ENCODE measurements at places on chromosomes 16 and 17.

- DNase-seq = no peak
Measured at GRCh38 chr17:13353590-13353989, 248.1 kb downstream of the HS3ST3A1 start.

GRCh38 chr16:58034774-58035173 is 9.2 kb downstream of the MMP15 start:
- no peak for DNase-seq

DNA sequence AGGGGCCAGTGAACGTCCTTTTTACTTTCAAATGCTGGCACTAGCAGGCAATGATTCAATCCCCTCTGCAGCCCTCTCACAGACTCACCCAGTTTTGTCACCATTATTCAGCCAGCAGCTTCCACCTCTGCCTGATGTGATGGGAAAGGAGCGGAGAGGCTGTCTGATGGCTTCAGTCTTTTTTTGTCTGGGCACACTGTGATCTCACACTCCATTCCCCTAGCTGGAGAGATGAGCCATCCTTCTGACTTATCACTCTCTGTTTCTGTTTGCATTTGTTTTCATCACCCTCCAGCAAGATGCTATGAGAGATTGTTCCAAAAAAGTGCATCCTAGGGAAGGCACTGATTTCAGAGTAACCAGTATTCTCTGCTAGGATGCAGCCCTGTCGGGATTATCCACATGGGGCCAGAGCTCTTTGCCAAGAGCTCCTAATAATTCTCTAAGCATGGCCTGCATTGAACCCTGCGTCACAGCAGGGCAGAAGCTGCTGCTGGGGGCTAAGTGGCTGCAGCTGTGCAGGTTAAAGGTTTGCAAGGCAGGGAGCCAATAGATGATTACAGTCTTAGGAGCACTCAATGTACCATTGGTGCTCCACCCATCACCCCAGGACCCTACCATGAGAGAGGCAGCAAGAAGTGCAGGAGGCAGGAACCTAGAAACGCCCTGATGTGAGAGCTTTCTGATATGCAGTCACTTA is 236.1 kb upstream of the C16orf82 start:
- no peak for DNase-seq

- DNase-seq = no peak
Measured at GRCh38 chr17:37389160-37389559, 13.4 kb downstream of the C17orf78 start.

DNA sequence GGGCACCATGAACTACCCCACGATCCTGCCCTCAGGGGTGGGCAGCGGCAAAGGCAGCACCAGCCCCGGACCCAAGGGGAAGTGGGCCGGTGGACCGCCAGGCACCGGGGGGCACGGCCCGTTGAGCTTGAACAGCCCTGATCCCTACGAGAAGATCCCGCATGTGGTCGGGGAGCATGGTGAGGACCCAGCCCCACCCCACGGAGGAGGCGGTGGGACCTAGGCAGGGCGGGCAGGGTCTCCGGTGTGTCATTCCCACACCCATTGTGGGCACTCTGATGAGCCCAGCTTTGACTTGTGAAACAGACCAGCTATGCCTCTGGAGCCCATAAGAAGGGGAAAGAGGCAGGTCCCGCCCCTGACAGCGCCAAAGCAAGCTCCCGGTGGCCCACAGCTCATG is 22.8 kb downstream of the TPSG1 start:
- DNase-seq = no peak

- no peak for DNase-seq
Measured at GRCh38 chr16:82685526-82685925, 58.8 kb downstream of the CDH13 start.

DNA sequence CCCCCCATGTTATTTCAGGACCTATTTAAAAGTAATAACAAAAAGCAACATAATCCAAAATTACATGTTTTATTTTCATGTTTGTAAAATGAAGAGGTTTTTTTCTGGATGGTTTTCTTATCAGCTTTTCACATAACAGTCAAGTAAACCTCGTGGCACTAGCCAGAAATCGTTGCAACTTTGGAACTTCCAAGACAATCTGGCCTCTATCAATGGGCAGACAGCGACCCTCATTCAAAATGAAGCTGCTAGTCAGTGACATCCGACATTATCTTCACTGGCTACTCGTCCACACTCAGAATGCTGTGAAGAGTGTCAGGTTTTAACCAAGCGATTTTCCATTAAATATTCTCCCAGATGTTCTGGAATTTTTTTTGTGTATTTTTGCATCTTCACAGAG is 22.7 kb downstream of the ZNF652 start:
- DNase-seq = no peak

DNA sequence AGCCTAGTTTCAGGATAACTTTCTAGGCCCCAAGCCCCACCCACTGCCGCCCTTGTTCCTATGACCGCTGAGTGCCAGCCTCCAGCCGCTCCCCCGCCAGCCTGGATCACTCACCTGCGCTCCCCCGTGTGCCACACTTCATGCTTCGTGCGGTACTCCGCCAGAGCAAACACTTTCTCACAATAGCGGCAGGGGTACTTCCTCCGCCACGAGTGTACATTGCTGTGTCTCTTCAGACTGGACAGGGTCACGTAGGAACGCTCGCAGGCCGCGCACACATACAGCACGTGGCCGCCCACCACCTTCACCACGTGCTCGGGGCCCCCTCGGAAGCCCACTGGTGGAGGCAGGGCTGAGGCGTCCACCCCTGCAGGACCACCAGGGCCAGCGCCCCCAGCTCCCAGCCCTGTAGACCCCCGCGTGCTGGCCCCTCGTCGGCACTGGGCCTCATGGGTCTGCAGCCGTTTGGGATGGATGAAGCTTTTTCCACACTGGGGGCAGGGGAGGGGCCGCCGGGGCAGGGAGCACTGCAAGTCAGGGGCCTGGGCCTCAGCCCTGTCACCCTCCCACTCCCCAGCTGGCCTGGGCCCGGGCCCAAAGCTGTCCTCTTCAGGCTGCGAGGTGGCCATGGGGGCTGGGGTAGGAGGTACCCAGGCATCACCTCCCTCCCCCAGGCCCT is 13.7 kb downstream of the ZBTB4 start:
- no peak for DNase-seq

DNA sequence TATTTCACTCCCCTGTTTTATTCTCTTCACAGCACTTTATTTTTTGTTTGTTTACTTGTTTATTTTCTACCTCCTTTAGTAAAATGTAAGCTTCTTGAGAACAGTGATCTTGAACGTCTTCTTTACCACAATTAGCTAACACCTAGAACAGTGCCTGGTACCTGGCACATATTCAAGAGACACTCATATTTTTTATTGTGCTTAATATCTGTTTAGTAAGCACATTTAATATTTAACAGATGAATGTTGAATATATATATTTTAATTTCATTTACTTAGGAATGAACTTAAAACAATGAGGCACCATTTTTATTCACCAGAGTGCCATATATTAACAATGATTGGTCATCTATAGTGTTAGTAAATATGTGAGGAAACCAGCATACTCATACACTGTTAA is 130.2 kb downstream of the STXBP4 start:
- no peak for DNase-seq

- DNase-seq = no peak
Measured at GRCh38 chr16:15951852-15952251, 2.4 kb downstream of the ABCC1 start.

GRCh38 chr17:56478836-56479447 is 114.6 kb upstream of the NOG start:
- no peak for DNase-seq

DNA sequence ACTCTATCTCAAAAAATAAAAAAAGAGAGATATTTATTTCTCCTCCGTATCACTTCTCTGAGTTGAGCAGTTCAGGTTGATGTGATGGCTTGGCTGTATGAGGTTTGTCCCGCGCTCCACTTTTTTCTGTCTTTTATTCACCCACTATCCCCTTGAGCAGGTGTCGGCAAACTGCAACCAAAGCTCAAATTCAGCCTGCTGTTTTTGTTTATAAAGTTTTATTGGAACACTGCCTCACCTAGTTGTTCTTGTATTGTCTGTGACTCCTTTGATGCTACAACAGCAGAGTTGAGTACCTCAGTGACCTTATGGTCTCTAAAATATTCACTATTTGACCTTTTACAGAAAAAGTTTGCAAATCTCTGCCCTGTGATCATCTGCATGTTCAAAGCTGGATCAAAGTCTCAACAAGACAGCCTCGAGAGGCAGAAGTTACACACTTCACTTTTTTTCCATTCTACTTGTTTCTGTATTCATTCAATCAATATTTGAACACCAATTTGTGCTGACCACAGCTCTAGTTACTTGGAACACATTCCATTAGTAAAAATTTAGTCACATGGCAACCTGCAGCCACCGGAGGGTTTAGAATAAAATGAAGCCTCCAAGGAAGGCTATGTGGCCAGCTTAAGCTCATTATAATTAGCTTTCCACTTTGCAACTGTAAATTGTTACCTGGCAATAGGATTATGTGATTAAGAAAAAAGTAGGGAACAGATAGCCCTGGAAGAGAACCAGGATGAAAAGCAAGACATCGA is 945.8 kb downstream of the KCNJ2 start:
- no peak for DNase-seq

GRCh38 chr16:48361012-48361411 is 24.2 kb downstream of the SIAH1 start:
- no peak for DNase-seq

- no peak for DNase-seq
Measured at GRCh38 chr16:3328643-3329042, 23.3 kb downstream of the ZNF75A start.

- DNase-seq = no peak
Measured at GRCh38 chr17:4297351-4297750, 33.6 kb upstream of the ANKFY1 start.

GRCh38 chr17:50952013-50952412 is 85.9 kb upstream of the TOB1 start:
- DNase-seq = no peak

DNA sequence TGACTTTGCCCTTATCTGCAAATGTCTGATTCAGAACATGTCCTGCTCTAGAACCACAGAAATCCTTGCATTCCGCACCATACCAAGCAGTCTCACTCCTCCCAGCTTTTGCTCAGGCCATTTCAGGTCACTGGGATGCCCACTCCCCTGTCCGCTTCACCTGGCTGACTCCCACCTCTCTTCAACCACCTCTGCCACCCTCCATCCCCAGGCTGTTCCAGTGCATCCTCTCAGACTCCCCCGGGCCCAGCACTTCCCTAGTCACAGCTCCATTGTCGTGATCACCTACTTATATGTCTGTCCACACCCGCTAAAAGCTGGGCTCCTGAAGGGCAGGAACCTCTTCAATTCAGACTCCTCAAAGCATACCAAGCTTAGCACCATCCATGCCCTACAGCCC is 58.4 kb upstream of the CDH5 start:
- DNase-seq = no peak

- no peak for DNase-seq
Measured at GRCh38 chr17:76751416-76751993, 13.6 kb downstream of the MFSD11 start.

- no peak for DNase-seq
Measured at GRCh38 chr16:55666012-55666411, 10.2 kb downstream of the SLC6A2 start.

DNA sequence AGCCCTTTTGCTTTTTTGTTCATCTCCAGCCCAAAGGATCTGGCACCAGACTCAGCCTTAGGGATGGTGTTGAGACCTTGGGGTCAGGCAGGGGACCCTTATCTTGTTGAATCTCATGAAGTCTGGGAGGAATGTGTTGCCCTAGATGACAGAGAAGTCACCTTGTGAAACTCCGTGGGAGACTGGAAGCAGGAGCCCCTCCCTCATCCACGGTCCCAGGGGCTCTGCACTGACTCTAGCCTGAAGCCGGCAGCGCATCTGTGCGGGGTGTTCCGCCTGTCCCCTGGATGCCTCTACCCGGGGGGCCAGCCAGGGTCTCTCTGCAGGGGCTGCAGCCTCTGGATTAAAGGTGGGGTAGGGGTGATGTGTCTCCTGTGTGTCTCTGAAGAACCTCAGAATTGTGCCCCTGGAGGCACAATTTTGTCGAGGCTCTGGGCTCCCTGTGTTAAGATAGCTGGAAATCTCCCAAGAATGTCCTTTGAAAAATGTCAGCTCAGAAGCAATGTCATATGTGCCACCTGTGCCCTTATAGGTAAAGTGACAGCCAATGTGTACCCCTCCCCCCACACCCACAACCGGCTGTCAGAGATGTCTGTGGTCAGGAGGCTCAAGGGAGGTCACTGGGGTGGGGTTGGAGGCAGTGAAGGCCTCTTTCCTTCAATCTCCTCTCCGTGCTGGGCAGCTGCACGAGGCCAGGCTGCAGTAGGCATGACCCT is 32.1 kb upstream of the CDC42EP4 start:
- DNase-seq = no peak

DNA sequence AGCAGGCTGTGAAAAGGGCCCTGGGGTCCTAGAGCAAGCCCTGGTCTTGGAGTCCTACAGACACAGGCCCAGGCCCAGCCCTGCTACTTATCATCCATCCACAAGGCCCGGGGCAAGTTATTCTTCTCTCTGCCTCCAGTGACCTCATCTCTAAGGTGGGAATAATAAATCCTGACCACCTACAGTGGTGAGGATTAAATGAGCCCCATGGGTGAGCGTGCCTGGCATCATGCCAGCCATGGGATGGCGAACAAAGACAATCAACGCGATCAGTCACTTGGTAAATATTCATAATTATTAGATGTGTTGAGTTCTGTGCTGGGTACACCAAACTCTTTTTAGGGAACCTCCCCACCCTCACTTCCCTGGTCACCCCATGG is 5.5 kb downstream of the KRT15 start:
- no peak for DNase-seq
